ENCODE measurements at places on chromosomes 7 and 10. TPM values are rescaled to one million over a fixed set of nuclear protein-coding genes. Genes with fewer than 3 reads are reported as not detected.

- DNase-seq = no peak
Observed at GRCh38 chr10:6563731-6564130, 16.3 kb downstream of the PRKCQ start.

DNA sequence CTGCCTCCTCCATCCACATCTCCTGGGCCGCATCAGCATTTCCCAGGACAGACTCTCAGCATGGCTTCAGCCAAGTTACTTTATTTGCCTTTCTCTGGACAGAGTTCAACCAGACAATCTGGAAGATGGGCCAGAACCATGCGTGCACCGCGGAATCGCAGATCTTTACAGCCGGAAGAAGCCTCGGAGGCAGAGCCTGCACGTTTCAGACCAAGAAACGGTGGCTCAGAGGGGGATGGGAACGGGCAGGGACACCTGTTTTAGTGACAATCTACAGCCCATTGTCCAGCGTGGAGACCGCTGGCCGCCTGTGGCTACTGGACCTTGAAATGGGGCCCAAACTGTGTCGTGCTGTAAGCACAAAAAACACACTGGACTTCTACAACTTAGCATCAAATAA lies 3.5 kb downstream of the VIPR2 start:
- no peak for DNase-seq

GRCh38 chr10:11116361-11116760 lies 98.7 kb downstream of the CELF2 start:
- no peak for DNase-seq

DNA sequence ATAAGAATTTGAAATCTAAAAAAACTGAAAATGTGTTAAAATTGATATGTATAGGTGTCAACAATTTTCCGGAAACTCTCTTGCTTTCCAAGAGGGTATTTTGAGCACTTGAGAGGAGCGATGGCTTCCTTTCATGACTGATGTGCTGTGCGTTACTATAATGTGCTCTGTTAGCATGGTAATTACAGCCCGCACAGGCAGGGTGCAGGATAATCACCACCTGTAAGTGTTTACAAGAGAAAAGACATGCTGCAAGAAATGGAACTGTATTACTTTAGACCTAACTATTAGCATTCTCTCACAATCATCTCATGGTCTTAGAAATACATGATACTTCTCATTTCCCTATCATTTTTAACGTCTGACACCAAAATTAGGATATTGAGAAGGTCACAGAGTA lies 92.4 kb upstream of the ADARB2 start:
- no peak for DNase-seq

- no peak for DNase-seq
Observed at GRCh38 chr7:5452470-5452899, 28.9 kb upstream of the TNRC18 start.

GRCh38 chr7:116924741-116925140 lies 28.6 kb upstream of the ST7 start:
- DNase-seq = no peak

DNA sequence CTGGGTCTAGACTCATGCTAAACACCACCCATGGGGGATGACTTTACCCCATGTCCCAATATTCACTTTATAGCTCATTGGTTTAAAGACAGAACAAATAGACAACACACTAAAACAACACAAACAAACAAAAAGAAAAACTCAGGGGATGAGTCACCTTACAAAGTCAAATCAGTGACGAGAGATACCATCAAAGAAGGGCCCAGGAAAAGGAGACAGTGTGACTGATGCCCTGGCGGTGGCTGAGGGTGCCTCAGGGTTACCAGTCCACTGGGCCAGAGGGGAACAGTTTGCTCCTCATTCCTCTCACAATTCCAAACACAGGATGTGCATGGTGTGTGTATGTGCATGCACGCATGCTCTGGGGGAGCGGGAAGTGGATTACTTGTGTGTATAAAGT lies 171.3 kb upstream of the PRKCQ start:
- DNase-seq = no peak

DNA sequence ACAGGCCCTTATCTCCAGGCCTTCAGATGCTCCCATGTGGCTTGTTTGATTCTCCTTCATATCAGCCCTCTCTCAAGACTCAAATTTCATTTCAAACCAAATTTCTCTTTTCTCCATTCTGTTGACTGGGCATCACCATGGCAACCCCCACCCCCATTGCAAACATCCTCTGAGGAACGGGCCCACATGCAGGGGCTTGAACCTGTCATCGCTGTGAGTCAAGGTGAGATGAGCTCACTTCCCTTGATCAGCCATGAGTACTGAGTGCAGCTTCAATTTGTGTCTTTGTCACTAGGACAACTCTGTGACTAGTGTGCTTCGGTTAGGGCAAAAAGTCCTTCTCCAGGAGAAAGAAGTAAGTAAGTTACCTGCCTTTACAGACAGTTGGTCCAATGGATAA lies 41.9 kb downstream of the CALML3 start:
- DNase-seq = no peak

GRCh38 chr7:68682910-68683309 lies 915.4 kb upstream of the AUTS2 start:
- no peak for DNase-seq

DNA sequence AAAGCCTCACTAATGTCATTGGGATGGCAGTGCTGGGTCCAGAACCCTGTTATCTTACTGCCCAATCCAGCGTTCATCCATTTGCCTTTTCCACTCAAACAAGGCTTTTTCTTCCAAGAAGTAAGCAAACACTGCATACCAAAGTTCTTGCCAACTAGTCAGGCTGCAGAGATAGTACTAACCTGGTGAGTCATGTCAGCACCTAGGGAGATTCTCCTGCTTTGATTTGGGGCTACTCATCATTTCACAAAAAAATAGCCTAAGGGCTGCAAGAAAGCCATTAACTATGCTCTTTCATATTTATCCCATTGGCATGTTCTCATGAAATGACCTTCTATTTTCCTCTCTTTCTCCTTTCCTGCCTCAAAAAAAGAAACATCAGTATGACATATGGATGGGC lies 142.6 kb downstream of the TWIST1 start:
- DNase-seq = no peak

- no peak for DNase-seq
Observed at GRCh38 chr7:82926477-82926876, 236.2 kb downstream of the PCLO start.

- no peak for DNase-seq
Observed at GRCh38 chr10:2051108-2051507, 313.8 kb upstream of the ADARB2 start.

DNA sequence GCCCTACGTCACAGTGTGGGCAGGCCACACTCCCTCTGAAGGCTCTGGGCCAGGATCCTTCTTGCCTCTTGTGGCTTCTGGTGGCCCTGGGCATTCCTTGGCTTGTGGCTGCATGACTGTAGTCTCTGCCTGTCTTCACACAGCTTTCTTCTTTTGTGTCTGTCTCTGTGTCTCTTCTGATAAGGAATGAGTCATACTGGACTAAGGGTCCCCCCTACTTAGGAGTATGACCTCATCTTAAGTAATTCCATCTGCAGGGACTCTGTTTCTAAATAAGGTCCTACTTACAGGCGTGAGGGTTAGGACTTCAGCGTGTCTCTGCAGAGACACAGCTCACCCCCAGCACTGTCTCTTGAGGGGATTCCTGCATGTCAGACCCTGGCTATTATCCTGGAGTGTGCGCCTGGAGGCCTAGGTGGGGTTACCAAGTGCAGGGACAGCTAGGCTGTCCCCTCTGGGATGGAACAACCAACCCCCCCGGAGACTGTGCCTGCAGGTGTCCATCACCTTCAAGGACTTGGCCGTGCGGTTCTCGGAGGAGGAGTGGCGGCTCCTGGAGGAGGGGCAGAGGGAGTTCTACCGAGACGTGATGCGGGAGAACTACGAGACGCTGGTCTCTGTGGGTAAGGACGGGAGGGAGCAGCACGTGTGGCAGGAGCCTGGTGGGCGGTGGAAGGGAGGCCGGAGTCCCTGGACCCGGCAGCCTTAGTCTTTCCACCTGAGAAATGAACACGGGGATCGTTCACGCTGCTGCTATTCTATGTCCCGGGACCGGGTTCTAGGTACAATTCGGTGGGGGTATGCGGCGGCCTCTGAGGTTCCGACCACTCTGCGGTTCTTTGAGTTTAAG lies 54.1 kb downstream of the ZNF467 start:
- DNase-seq = no peak

- peak; percentile 73 for DNase-seq
Observed at GRCh38 chr10:12299222-12299965, 50.0 kb upstream of the CAMK1D start.

DNA sequence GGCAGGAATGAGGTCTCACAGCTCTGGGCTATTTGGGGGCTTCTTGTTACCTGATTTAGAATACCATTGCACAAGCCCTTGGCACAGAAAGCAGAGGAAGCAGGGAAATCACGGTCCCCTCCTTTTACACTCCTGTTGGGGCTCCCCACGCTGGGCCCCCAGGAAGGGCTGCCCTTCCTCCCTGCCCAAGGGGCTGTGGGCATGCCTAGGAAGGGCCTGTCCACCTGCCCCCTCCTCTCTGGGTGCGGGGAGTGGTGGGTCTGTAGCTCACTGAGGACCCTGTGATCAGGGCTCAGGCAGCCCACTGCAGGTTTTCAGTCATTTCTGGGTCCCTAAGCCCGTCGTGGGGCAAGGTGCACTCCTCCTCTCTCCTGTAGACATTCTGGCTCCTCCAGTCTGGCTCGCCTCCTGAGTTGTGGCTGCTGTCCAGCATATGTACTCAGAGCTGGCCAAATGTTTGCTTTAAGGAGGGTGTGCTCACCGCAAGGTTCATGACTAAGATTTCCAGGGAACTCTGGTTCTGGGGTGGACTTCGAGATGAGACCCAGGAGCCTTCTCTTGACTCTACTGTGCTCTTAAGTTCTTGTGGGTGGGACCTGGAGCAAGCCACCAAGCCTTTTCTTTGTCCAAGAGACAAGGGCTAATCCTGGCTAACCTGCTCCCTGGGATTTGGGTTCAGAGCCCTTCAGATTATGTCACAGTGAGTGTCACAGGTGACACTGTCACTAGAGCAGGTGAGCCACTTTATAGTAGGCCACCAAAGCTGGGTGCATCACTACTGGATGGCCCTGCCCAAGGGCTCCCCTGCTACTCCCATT lies 56.0 kb downstream of the TACR2 start:
- DNase-seq = peak; percentile 85

PKD1L1 gene
- total RNA-seq = 0.12 TPM

EMX2 gene
- total RNA-seq = not detected

GTF2IRD1 gene
- total RNA-seq = 9.1 TPM

IL15RA gene
- 6.9 TPM for total RNA-seq

EGR2 gene
- 0.44 TPM for total RNA-seq

ACTL6B gene
- 0.59 TPM for total RNA-seq

KCNMA1 gene
- total RNA-seq = 3.5 TPM

HTR7 gene
- 0.37 TPM for total RNA-seq

TAS2R4 gene
- 0.46 TPM for total RNA-seq

ING3 gene
- 7.7 TPM for total RNA-seq

CNTNAP2 gene
- 0.09 TPM for total RNA-seq
